ENCODE measurements at places on chromosomes 5 and 9. TPM values are rescaled to one million over a fixed set of nuclear protein-coding genes. Genes with fewer than 3 reads are reported as not detected.
A peak's percentile ranks its signal among the peaks of the same experiment; 100 is the strongest.

The PCDHGB5 gene
- total RNA-seq: 15.7 TPM

The SLCO6A1 gene
- not detected for total RNA-seq

The DTWD2 gene
- 9.8 TPM for total RNA-seq

The SGCD gene
- total RNA-seq: 13.2 TPM

The TAF1L gene
- total RNA-seq: 0.21 TPM

The PDZD2 gene
- total RNA-seq: 102 TPM

The NUDT2 gene
- total RNA-seq: 29.9 TPM

GRCh38 chr5:66666778-66667177 lies 70.6 kb downstream of the MAST4 start:
- H3K27me3 ChIP-seq: no peaks in the 10 kb centered on the region
- H3K36me3 ChIP-seq: no peaks in the 10 kb centered on the region
- DNase-seq: no peak
- no peak overlapping the region for H3K27ac ChIP-seq
- H3K4me1 ChIP-seq: peaks cover 2% of the 10 kb centered on the region

DNA sequence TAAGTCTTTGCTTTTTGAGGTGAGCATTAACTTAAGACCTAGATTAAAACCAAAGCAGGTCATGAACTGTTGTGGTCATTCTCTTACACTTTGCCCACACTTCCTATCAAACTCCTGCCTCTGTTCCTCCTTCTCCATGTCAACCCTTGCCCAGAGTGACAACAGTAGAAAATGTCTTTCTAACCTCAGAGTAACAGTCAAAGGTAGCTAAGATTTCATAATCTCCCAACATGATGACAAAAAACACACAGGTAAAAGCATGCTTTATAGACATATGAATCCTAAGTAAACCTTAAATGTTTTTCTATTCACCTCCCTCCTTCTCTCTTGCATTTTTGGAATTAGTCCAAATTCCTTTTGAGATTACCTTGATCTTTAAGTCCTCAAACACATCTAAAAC lies 422.3 kb downstream of the SPATA31D1 start:
- H3K4me1 ChIP-seq: no peaks in the 10 kb centered on the region
- no peak overlapping the region for H3K4me3 ChIP-seq
- no peaks in the 10 kb centered on the region for H3K27me3 ChIP-seq
- DNase-seq: no peak

GRCh38 chr5:88094403-88094802 lies 174.2 kb downstream of the TMEM161B start:
- no peak overlapping the region for H3K27ac ChIP-seq
- no peak overlapping the region for H3K4me3 ChIP-seq
- peaks cover 7% of the 10 kb centered on the region for H3K4me1 ChIP-seq
- no peaks in the 10 kb centered on the region for H3K36me3 ChIP-seq

DNA sequence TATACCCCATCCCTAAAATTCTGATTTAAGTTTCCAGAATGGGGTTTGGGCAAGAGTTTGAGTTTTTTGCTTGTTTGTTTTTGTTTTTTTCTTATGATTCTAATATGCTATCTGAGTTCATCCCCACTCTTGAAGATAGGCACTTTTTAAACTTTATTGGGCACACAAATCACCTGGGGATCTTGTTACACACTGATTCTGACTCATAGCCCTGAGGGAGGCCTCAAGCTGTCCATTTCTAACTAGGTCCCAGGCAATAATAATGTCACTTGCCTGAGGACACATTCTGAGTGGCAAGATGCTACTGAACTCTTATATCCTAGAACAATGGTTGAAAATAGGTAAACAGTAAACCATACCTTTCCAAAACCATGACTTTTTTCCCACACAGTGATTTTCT lies 22.8 kb upstream of the ABLIM3 start:
- no peaks in the 10 kb centered on the region for H3K27me3 ChIP-seq
- H3K4me3 ChIP-seq: no peak overlapping the region
- peaks cover 12% of the 10 kb centered on the region for H3K4me1 ChIP-seq

DNA sequence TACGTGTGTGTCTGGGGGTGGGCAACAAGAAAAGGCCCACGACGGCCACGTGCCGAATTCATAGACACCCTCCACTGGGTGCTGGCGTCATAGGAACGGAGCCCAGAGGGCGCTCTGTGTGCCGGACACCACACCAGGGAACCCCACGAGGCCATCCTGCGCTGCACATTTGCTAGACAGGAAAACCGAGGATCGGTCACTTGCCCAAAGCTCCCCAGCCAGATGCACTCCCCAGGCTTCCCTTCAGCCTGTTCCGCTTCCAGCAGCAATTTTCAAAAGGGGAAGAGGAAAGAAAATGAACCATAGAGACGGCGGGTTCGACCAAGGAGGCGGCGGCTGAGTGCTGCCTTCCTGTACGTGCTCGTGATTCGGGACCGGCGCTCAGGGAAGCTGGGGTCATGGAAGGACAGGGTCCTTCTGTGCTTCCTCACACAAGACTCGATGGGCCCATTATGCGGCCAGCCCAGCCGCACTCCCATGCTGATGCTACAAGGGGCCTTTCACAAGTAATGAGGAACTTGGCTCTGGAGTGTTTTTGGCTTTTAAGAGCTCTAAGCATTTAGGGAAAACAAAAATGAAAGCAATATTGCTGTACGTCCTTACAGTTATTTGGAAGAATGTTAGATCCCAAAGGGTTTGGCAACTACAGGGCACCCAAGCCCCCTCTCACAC lies 124.6 kb upstream of the SARDH start:
- no peaks in the 10 kb centered on the region for H3K27me3 ChIP-seq
- peaks cover 13% of the 10 kb centered on the region for H3K36me3 ChIP-seq
- peaks cover 13% of the 10 kb centered on the region for H3K4me1 ChIP-seq
- peak; percentile 33 for DNase-seq
- H3K4me3 ChIP-seq: peak overlapping the region; percentile 22

- DNase-seq: no peak
- H3K36me3 ChIP-seq: no peaks in the 10 kb centered on the region
- peaks cover 21% of the 10 kb centered on the region for H3K4me1 ChIP-seq
- peaks cover 3% of the 10 kb centered on the region for H3K27me3 ChIP-seq
Measured at GRCh38 chr9:93962017-93962416, 6.9 kb upstream of the BARX1 start.

- no peak for DNase-seq
- no peaks in the 10 kb centered on the region for H3K36me3 ChIP-seq
- H3K27ac ChIP-seq: peak overlapping the region; percentile 50
- no peaks in the 10 kb centered on the region for H3K27me3 ChIP-seq
- H3K4me1 ChIP-seq: peaks cover 9% of the 10 kb centered on the region
Measured at GRCh38 chr9:70485273-70485858, 70.9 kb upstream of the KLF9 start.

DNA sequence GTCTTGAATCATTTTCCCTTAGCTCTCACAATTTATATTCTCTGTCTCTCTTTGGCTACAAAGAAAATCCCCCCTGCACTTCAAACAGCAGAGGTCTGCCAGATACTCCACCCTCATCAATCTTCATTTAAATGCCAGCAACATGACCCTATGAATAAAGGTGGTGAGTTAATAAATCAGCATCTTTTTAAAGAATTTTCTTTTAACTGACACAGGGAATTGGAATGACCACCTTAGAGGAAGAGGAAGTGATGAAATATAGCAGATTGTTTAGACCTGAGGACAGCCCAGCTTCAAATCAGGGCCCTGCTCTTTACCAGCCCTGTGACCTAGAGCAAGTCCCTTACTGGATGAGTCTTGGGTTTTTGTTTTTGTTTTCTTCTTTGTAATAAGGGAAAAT lies 223.1 kb upstream of the PAPPA start:
- H3K27ac ChIP-seq: no peak overlapping the region
- no peaks in the 10 kb centered on the region for H3K36me3 ChIP-seq
- no peak overlapping the region for H3K4me3 ChIP-seq
- no peaks in the 10 kb centered on the region for H3K27me3 ChIP-seq

DNA sequence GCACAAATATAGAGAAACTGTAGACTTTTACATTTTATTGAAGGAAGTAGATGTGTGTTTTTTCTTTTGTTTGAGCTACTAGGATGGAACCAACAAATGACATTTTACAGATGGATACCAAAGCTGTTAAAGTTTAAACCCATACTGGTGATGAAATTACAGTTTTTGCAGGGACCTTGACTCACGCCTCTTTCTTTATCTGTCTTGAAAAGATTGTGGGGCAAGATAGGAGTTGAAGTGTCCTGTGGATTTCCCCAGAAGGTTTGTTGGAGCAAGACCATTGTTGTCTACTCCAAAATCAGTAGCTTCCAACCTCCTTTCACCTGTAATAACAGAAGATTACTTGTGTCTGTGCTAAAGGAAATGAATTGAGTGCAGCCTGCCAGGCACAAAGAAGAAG lies 4.1 kb upstream of the C5orf63 start:
- H3K27me3 ChIP-seq: no peaks in the 10 kb centered on the region
- no peak overlapping the region for H3K27ac ChIP-seq
- H3K4me3 ChIP-seq: no peak overlapping the region

GRCh38 chr9:32525709-32526030 lies 326 bp downstream of the RIGI start:
- H3K27ac ChIP-seq: peak overlapping the region; percentile 83
- H3K4me1 ChIP-seq: peaks cover 12% of the 10 kb centered on the region
- H3K4me3 ChIP-seq: peak overlapping the region; percentile 68
- no peaks in the 10 kb centered on the region for H3K27me3 ChIP-seq

DNA sequence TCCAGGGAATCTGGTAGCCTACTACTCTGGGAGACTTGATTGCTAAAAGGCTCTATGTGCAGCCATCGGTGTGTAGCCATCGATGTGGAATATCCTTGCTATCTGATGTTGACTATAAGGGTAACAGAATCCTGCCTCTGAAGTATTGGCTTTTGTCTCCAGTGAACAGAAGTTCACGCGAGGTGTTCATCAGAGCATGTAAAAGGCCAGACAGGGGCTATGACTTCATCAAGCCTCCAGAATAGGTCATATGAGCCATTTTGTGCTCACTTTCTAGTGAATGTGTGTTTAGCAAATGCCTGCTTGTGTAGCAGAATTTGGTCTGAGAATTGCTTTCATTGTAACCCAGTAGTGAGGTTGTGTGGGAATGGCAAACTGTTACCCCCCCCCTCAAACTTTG lies 66.8 kb upstream of the RAD23B start:
- no peaks in the 10 kb centered on the region for H3K27me3 ChIP-seq
- no peak overlapping the region for H3K27ac ChIP-seq
- H3K4me3 ChIP-seq: no peak overlapping the region
- DNase-seq: no peak

- no peak overlapping the region for H3K27ac ChIP-seq
- H3K4me1 ChIP-seq: no peaks in the 10 kb centered on the region
- no peak overlapping the region for H3K4me3 ChIP-seq
- no peak for DNase-seq
- no peaks in the 10 kb centered on the region for H3K36me3 ChIP-seq
- no peaks in the 10 kb centered on the region for H3K27me3 ChIP-seq
Measured at GRCh38 chr9:12416716-12417115, 276.5 kb upstream of the TYRP1 start.

DNA sequence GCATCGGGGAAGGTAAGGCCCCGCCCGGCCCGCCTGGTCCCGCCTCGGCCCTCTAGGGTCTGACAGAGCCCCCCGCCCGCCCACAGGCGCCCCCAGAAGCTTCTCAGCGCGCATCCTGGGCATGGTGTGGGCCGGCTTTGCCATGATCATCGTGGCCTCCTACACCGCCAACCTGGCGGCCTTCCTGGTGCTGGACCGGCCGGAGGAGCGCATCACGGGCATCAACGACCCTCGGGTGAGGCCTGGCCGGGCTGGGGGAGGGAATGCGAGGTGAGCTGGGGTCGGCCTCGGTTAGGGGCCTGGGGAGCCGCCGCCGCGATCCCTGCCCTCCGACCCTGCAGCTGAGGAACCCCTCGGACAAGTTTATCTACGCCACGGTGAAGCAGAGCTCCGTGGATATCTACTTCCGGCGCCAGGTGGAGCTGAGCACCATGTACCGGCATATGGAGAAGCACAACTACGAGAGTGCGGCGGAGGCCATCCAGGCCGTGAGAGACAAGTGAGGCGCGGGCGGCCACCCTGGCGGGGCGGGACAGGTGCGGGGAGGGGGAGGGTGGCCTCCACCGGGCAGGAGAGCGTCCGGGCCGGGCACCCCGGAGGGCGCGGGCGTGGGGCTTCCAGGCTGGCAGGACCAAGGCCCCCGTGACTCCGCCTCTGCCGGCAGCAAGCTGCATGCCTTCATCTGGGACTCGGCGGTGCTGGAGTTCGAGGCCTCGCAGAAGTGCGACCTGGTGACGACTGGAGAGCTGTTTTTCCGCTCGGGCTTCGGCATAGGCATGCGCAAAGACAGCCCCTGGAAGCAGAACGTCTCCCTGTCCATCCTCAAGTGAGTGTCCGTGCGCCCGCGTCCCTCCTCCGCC lies 7.1 kb downstream of the LRRC26 start:
- H3K36me3 ChIP-seq: no peaks in the 10 kb centered on the region
- H3K4me3 ChIP-seq: no peak overlapping the region
- no peaks in the 10 kb centered on the region for H3K4me1 ChIP-seq
- H3K27ac ChIP-seq: no peak overlapping the region
- peaks cover 100% of the 10 kb centered on the region for H3K27me3 ChIP-seq
- no peak for DNase-seq

DNA sequence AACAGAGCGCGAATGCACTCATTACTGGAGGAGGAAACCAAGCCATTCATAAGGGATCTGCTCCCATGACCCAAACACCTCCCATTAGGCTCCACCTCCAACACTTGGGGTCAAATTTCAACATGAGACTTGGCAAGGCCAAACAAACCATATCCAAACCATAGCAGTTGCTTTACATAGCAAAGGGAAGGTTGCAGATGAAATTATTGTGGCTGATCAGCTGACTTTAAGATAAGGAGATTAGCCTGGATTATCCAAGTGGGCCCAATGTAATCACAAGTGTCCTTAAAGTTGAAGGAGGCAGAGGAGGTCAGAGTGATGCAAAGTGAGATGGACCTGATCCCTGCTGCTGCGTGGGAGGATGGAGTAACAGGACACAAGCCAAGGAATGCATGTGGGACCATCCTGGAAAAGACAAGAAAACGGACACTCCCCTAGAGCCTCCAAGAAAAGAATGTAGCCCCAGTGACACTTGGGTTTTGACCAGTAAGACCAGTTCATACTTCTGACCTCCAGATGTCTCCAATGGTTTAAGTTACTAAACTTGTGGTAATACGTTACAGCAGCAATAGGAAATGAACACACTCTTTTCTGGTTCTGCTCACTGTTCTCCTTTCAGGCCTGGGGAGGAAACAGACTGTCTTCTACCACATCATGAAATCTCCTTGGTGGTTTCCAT lies 167.3 kb downstream of the GNAQ start:
- no peaks in the 10 kb centered on the region for H3K27me3 ChIP-seq
- no peaks in the 10 kb centered on the region for H3K4me1 ChIP-seq
- no peak overlapping the region for H3K4me3 ChIP-seq
- no peak for DNase-seq

- no peak overlapping the region for H3K4me3 ChIP-seq
- H3K4me1 ChIP-seq: no peaks in the 10 kb centered on the region
- no peaks in the 10 kb centered on the region for H3K27me3 ChIP-seq
Measured at GRCh38 chr9:85262333-85262732, 479.4 kb downstream of the AGTPBP1 start.

DNA sequence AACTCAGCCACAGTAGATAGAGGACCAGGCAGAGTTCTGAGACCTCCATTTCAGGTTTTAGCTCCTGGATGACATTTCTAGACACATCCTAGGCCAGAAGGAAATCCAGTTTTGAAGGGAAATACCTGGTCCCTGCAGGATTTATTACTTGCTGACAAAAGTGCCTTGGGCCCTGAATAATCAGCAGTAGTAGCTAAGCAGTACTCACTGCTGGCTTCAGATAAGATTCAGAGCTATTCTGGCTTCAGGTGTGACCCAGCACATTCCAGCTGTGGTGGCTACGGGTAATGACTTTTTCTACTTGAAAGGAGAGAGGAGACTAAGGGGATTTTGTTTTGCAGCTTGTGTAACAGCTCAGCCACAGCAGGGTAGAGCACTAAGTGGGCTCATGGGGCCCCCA lies 34.0 kb downstream of the NDUFAF2 start:
- no peaks in the 10 kb centered on the region for H3K36me3 ChIP-seq
- no peak overlapping the region for H3K27ac ChIP-seq
- no peaks in the 10 kb centered on the region for H3K4me1 ChIP-seq
- no peaks in the 10 kb centered on the region for H3K27me3 ChIP-seq
